ENCODE measurements at places on chromosomes 6 and 20. TPM values are rescaled to one million over a fixed set of nuclear protein-coding genes. Genes with fewer than 3 reads are reported as not detected.

DNA sequence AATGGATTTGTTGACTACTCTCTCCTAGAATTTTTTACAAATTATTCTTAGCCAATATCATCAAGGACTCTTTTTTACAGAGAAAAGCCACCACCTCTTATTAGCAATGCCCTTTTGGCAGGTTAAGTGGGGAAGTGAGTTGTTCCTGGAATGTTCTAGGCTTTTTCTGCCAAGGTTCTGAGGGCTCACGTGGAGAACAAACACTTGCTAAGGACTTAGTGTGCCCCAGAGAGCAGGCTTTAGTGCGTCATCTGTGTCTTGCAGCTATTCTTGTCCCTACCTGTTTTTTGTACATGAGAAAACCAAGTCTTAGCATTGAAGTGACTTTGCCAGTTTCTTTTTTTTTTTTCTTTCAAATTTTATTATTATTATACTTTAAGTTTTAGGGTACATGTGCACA is 33.5 kb downstream of the CFAP61 start:
- H3K36me3 ChIP-seq = no peaks in the 10 kb centered on the region
- no peak for DNase-seq
- H3K27me3 ChIP-seq = no peaks in the 10 kb centered on the region
- no peaks in the 10 kb centered on the region for H3K4me1 ChIP-seq
- H3K27ac ChIP-seq = no peak overlapping the region

GRCh38 chr20:32966382-32966781 is 37.9 kb downstream of the SUN5 start:
- no peak for DNase-seq
- H3K4me3 ChIP-seq = no peak overlapping the region
- H3K27ac ChIP-seq = no peak overlapping the region
- no peaks in the 10 kb centered on the region for H3K27me3 ChIP-seq

Gene TBXT
- not detected for total RNA-seq

- no peak overlapping the region for H3K4me3 ChIP-seq
- peaks cover 14% of the 10 kb centered on the region for H3K4me1 ChIP-seq
- no peaks in the 10 kb centered on the region for H3K27me3 ChIP-seq
- DNase-seq = no peak
- H3K36me3 ChIP-seq = no peaks in the 10 kb centered on the region
- H3K27ac ChIP-seq = no peak overlapping the region
Observed at GRCh38 chr20:38987777-38988176, 25.6 kb downstream of the DHX35 start.

GRCh38 chr6:56595490-56596122 is 47.1 kb downstream of the DST start:
- H3K4me1 ChIP-seq = peaks cover 5% of the 10 kb centered on the region
- DNase-seq = peak; percentile 51
- H3K27ac ChIP-seq = peak overlapping the region; percentile 2
- no peaks in the 10 kb centered on the region for H3K27me3 ChIP-seq
- no peak overlapping the region for H3K4me3 ChIP-seq

DNA sequence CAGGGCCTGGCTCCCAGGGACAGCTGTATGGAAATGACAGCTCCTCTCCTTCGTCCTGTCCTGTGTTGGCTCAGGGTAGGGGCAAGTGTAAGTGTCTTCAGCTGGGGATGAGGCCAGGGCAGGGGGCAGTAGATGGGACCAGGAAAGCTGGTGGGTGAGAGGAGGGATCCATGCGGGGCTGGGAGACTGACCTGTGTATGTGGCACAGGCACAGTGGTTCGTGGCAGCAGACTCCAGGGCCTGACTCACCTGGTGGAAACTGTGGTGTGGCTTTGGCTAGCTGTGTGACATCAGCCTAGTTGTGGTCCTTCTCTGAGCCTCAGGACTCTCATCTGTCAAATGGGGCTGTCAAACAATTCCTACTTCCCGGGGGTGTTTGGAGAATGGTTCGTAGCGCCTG is 13.7 kb upstream of the SCRT2 start:
- H3K27ac ChIP-seq = no peak overlapping the region
- no peak overlapping the region for H3K4me3 ChIP-seq
- no peak for DNase-seq
- H3K36me3 ChIP-seq = no peaks in the 10 kb centered on the region
- H3K27me3 ChIP-seq = no peaks in the 10 kb centered on the region
- H3K4me1 ChIP-seq = no peaks in the 10 kb centered on the region

Gene SLC22A7
- not detected for total RNA-seq

GRCh38 chr20:21101453-21101931 is 4.7 kb downstream of the LINC00237 start:
- peaks cover 46% of the 10 kb centered on the region for H3K27me3 ChIP-seq

Gene NTSR1
- not detected for total RNA-seq

GRCh38 chr6:54910431-54910884 is 63.9 kb downstream of the FAM83B start:
- no peaks in the 10 kb centered on the region for H3K36me3 ChIP-seq
- no peak for DNase-seq
- no peaks in the 10 kb centered on the region for H3K27me3 ChIP-seq
- no peak overlapping the region for H3K4me3 ChIP-seq

DNA sequence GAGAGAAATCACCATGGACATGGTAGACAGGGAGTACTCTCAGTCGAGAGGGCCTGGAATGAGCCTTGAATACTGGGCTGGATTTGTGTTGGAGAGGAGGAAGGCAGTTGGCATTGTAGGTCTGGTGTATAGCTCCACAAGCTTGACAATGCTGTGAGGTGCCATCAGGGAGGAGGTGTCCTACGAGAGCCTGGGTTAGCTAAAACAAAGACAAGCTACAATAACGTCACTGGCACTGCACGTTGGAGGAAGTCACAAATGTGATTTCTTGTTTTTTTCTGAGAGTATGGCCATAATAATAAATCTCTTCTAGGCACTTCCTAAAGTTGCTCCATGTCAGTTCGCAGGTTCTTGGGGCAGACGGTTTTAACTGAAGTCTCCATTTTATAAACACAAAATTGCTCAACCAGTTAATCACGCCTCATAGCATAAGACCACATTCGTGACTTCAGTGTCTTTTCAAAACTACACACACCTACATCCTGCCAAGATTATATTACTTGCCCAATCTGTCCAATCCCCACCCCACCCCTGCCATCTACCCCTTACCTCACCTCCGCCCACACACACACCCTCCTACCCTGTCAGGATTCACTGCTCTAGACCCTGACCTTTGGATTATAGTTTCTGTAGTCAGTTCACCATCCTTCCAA is 4.4 kb upstream of the HLA-DMB start:
- no peaks in the 10 kb centered on the region for H3K4me1 ChIP-seq
- H3K36me3 ChIP-seq = no peaks in the 10 kb centered on the region
- no peak overlapping the region for H3K4me3 ChIP-seq
- no peak overlapping the region for H3K27ac ChIP-seq

- H3K4me3 ChIP-seq = no peak overlapping the region
- no peaks in the 10 kb centered on the region for H3K27me3 ChIP-seq
- no peaks in the 10 kb centered on the region for H3K4me1 ChIP-seq
- no peaks in the 10 kb centered on the region for H3K36me3 ChIP-seq
- no peak for DNase-seq
Observed at GRCh38 chr6:169411296-169411695, 157.7 kb upstream of the THBS2 start.

DNA sequence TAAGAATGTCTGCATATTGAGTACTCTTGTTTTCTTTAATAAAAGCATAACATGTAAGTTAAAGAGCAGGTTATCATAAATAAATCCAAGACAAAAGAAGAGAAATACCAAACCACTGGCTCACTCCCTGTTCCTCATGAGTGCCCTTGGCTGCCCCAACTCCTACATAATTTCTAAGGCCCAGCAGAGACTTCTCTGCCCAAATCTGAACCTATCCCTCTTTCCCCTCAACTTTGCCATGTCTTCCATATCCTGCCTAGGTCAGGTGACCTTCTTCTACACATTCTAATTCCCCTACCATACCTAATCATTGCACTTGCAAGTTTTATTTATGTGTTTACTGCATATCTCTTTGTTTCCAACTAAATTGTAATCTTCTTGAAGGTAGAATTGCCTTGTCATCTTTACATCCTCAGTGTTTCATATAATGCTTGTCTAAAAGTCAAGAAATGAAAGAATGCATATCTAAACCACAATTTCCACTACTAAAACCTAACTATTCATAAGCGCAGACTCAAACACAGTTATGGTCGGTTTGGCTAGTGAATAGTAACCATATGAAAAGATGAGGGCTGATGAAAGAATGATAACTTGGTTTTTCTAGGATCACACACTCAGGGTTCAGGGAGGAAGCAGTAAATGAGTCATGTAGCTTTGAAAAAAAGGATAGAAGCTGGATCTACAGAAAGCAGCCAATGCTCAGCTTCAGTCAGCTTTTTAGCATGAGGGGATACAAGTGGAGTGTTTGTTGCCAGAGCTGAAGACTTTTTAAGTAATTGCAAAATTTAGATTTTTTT is 53.3 kb upstream of the EYA4 start:
- DNase-seq = no peak
- H3K4me3 ChIP-seq = no peak overlapping the region
- H3K27me3 ChIP-seq = no peaks in the 10 kb centered on the region
- H3K4me1 ChIP-seq = no peaks in the 10 kb centered on the region
- no peak overlapping the region for H3K27ac ChIP-seq

DNA sequence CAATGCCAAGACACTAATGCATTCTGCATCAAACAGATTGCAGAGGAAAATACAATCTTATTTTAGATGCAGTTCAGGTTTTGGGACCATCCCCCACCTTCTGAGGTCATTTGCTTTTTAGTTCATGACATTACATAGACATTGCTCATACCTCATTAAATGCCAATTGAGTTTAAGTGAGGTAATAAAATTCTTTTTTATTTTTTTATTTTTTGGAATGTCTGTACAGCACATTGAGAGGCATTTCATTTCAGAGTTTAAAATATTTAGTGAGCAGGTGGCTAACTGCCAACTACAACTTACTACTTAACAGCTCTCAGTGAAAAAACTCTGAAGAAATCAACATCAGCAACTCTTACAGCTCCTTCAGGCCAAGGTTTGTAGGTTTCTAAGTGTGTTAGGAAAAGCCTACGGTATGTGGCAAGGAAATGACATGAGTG is 482.2 kb upstream of the RNF217 start:
- H3K36me3 ChIP-seq = no peaks in the 10 kb centered on the region
- H3K27me3 ChIP-seq = no peaks in the 10 kb centered on the region
- no peaks in the 10 kb centered on the region for H3K4me1 ChIP-seq
- no peak for DNase-seq

- H3K4me3 ChIP-seq = no peak overlapping the region
- DNase-seq = no peak
- no peak overlapping the region for H3K27ac ChIP-seq
- H3K36me3 ChIP-seq = no peaks in the 10 kb centered on the region
- no peaks in the 10 kb centered on the region for H3K4me1 ChIP-seq
Observed at GRCh38 chr20:39135885-39136544, 173.9 kb downstream of the DHX35 start.

DNA sequence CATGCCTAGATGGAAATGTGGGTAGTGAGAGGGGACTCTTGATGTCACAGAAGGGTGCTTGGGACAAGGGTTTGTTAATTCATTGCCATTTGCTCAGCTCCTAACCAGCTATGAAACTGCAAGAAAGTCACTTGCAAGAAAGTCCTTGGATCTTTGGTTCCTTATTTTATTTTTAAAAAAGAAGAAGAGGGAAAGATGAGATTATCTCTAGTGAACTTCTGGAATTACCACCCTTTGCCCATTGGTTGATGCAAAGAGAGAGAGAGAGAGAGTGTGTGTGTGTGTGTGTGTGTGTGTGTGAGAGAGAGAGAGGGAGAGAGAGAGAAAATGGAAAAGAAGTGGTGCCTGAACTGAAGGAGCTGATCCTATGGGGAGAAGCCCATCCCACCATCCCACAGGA is 4.6 kb upstream of the SFT2D1 start:
- no peak for DNase-seq
- no peak overlapping the region for H3K27ac ChIP-seq
- no peaks in the 10 kb centered on the region for H3K27me3 ChIP-seq
- H3K4me1 ChIP-seq = no peaks in the 10 kb centered on the region
- H3K4me3 ChIP-seq = no peak overlapping the region

Gene TREML1
- not detected for total RNA-seq

DNA sequence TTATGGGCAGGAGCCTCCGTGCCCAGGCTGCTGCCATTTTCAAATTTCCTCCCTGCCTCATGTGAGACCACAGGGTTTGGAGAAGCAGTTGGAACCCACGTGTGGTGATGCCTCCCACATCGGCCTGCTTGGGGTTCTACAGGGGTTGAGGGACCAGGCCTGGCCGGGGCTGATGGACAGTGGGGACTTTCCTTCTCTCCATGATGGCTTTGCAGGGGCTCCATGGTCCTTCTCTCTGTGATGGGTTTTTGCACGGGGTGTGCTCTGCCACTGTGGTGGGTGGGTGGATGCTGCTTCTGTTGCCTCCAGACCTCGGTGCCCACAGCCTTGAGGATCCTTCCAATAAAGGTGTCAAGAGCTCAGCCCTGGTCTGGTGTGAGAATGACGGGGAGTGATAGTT is 54.4 kb downstream of the ADNP start:
- no peak for DNase-seq
- no peak overlapping the region for H3K27ac ChIP-seq
- no peaks in the 10 kb centered on the region for H3K36me3 ChIP-seq
- H3K4me1 ChIP-seq = no peaks in the 10 kb centered on the region
- H3K4me3 ChIP-seq = no peak overlapping the region
- H3K27me3 ChIP-seq = no peaks in the 10 kb centered on the region

DNA sequence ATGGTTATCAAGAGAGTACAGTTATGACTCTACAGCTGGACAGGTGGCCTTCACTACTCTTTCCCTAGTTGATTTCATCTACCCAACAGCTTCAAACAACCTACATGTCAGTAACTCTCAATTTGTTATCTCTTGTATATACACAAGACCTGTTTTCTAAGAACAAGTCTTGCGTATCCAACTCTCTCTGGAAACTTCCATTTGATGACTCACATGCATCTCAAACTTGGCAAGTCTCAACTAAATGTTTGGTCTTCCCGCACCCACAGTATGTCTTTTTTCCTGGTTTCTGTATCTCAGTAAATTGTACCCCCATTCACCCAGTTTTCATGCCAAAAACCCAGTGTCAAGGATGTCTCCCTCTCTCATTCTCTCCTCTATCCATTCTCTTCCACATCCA is 97.7 kb downstream of the BTBD9 start:
- H3K4me1 ChIP-seq = no peaks in the 10 kb centered on the region
- H3K27ac ChIP-seq = no peak overlapping the region
- no peak for DNase-seq
- H3K27me3 ChIP-seq = no peaks in the 10 kb centered on the region
- no peaks in the 10 kb centered on the region for H3K36me3 ChIP-seq
- H3K4me3 ChIP-seq = no peak overlapping the region

Gene KCNK5
- total RNA-seq = 1.0 TPM

GRCh38 chr6:69265090-69265489 is 531.7 kb downstream of the LMBRD1 start:
- no peaks in the 10 kb centered on the region for H3K27me3 ChIP-seq
- DNase-seq = no peak
- no peaks in the 10 kb centered on the region for H3K36me3 ChIP-seq
- H3K4me1 ChIP-seq = no peaks in the 10 kb centered on the region
- H3K4me3 ChIP-seq = no peak overlapping the region

Gene SNAI1
- total RNA-seq = 1.1 TPM

DNA sequence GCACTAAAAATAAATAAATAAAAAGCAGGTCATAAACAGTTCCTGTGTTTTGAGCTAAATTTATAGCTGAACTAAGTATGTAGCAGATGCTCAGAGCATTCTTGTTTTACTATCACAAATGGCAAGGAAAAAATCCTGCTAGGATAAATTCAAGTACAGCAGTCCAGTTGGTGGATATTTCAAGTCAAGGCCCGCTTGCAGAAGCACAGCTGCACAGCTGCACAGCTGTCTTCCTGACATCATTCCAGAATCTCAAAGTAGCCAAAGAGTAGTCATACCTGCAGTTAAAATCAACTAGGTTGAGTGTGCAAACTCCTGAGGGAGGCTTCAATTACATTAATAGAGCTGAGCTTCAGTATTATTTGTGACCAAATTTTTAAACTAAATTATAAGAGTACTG is 297.7 kb upstream of the MANEA start:
- H3K4me3 ChIP-seq = no peak overlapping the region
- H3K27ac ChIP-seq = no peak overlapping the region
- H3K27me3 ChIP-seq = no peaks in the 10 kb centered on the region
- no peaks in the 10 kb centered on the region for H3K36me3 ChIP-seq
